ENCODE measurements at places on chromosomes 7 and 10. TPM values are rescaled to one million over a fixed set of nuclear protein-coding genes. Genes with fewer than 3 reads are reported as not detected.

Gene HOXA4
- total RNA-seq = 0.37 TPM

Gene AEBP1
- 165 TPM for total RNA-seq

Gene CACNA2D1
- 61.6 TPM for total RNA-seq

Gene SNCG
- total RNA-seq = 7.5 TPM

Gene NRCAM
- total RNA-seq = 0.62 TPM

Gene CPA4
- 8.2 TPM for total RNA-seq

Gene ZNF853
- 3.9 TPM for total RNA-seq

Gene RARRES2
- total RNA-seq = 3.3 TPM

Gene ATG9B
- 0.11 TPM for total RNA-seq

Gene YAE1
- 32.4 TPM for total RNA-seq

Gene PNLIPRP2
- not detected for total RNA-seq

Gene PTPRN2
- 0.11 TPM for total RNA-seq

Gene PPP1R17
- total RNA-seq = not detected

Gene MKI67
- 10.1 TPM for total RNA-seq

Gene BEND7
- total RNA-seq = 5.4 TPM

Gene CALHM1
- not detected for total RNA-seq

Gene MAPK8
- 64.9 TPM for total RNA-seq

Gene FRMPD2
- not detected for total RNA-seq

Gene UCN3
- not detected for total RNA-seq

Gene NKX2-3
- total RNA-seq = not detected

Gene PHKG1
- total RNA-seq = 0.66 TPM

Gene NKX1-2
- not detected for total RNA-seq

Gene AKR1D1
- total RNA-seq = not detected

Gene SLC18A3
- not detected for total RNA-seq

Gene GPC2
- 1.2 TPM for total RNA-seq

Gene CCDC3
- total RNA-seq = 0.25 TPM
